ENCODE measurements at places on chromosomes 1 and 21.

GRCh38 chr1:220890602-220891001 lies 11.4 kb downstream of the HLX start:
- DNase-seq, result no peak

GRCh38 chr1:40736085-40736531 lies 44.6 kb downstream of the NFYC start:
- no peak for DNase-seq

GRCh38 chr1:168092566-168093355 lies 44.0 kb downstream of the GPR161 start:
- no peak for DNase-seq

DNA sequence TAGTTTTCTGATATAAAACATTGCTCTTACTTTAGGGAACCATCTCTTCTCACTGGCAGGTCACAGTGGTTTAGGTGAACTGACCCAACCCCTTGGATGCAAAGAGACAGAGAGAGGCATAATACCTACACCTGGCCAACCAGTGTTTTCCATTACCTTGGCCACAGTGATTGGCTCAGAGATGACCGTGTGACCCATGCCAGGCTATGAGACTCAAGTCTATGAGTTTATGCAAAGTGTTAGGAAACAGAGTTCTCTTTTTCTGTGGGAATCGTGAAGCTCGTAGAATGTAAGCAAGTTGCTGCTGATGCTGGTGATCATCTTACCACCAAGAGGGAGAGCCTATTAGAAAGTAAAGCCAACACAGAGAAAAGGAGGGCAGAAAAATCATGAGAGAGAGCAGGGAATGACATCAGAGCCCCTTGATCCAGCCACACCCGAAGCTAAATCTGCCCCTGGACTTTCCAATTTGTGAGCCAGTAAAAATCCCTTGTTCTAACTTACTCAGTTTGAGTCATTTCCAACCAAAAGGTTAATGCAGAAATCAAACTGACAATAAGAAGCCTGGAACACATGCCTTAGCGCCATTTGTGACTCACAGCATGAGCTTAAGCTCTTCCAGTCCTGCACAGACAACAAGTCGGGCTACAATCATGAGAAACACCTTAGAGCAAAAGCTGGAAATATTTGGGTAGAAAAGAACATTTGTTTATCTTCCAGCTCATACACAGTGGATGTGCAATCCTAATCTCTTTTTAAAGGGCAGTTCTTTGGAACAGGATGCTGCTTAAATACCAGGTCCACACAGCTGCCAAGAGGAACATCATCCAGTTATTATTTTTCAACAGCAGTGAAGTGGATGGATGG lies 81.3 kb upstream of the KAZN start:
- no peak for DNase-seq

DNA sequence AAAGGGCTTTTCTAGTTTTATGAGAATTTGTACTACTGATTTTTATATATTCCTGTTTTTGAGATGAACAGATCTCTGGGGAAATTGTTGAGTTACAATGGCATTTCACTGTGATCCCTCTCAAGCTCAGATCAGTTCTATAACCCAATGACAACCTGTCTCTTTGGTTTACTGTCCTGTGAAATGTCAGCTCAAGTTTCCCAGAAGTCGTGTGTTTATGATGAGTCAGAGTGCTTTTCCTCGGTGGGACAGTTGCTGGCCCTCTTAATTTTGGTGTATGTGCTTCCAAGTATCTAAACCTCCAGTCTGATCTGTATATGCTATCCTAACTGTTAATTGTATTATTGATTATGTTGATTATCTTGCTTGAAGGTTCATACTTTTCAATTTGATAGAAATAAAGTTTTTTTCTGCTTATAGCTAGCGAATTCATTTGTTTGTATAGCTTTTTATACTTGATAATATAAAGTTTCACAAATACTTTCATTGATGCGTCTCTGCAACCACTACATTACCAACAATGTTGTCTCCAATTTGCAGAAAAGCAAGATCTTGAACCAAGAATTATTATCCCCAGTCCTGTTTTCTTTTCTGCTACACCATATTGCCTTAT lies 77.5 kb upstream of the DNAJC6 start:
- DNase-seq, result no peak
